ENCODE measurements at places on chromosomes 5 and 9. TPM values are rescaled to one million over a fixed set of nuclear protein-coding genes. Genes with fewer than 3 reads are reported as not detected.

The ORM2 gene
- not detected for total RNA-seq

The CD274 gene
- total RNA-seq: 97.1 TPM

The IGFBPL1 gene
- total RNA-seq: not detected

The PCDHGA12 gene
- 0.69 TPM for total RNA-seq

The SPTLC1 gene
- 69.1 TPM for total RNA-seq

The FOXD4L5 gene
- total RNA-seq: 0.25 TPM

The TMEM215 gene
- total RNA-seq: not detected

The ANKRD33B gene
- total RNA-seq: 10.9 TPM

The ZFP37 gene
- total RNA-seq: 0.84 TPM

The FSTL4 gene
- not detected for total RNA-seq

Measured in natural killer cell treated with Interleukin-12 subunit alpha and Interleukin-12 subunit beta and Interleukin-15 and Interleukin-18, amount 100 ng/mL, for 72 hours (primary cell).